ENCODE measurements at places on chromosomes 11 and 22.

DNA sequence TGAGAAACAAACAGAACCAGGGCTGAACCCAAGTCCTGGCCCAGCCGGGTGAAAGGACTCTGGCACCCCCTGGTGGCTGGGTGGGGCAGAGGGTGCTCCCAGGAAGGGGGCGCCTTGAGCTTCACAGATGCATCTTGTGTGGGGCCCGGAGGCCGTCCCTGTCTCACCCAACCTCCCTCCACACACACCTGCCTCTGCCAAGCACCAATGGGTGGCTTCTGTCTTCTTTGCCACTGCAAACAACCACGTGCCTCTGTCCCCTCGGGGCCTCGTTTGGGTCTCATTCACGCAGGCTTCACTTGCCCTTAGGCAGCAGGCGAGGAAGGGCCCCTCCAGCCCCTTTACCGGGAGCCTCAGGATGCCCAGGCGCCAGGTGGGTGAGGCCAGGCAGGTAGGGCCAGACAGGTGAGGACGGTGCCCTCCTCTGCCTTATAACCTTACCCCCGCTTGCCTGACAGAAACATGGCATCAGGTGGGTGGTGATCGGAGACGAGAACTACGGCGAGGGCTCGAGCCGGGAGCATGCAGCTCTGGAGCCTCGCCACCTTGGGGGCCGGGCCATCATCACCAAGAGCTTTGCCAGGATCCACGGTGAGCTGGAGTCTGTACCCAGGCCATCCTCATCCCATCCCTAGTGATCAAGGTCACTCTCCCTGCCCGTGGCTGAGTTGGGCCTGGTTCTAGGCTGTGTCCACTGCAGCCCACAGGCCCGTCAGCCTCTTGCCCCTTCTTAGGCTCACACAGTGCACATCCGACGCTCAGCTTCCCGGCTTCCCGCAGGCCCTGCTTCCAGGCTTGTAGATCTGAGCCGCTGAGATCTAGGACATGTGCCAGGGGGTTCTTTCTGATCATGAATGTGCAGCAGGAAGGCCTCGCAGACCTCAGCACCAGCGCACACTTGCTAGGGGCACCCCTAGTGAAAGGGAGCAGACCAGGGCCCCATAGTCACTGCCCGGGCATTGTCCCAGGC is 17.2 kb downstream of the POLR3H start:
- peak; percentile 56 for DNase-seq

- DNase-seq: no peak
These were observed 35.3 kb upstream of the FZD4 start for GRCh38 chr11:86990515-86990914.

GRCh38 chr11:19602406-19602805 is 110.2 kb upstream of the NAV2 start:
- DNase-seq: no peak

- DNase-seq: no peak
These were observed 21.2 kb upstream of the TRIM44 start for GRCh38 chr11:35641171-35641897.

DNA sequence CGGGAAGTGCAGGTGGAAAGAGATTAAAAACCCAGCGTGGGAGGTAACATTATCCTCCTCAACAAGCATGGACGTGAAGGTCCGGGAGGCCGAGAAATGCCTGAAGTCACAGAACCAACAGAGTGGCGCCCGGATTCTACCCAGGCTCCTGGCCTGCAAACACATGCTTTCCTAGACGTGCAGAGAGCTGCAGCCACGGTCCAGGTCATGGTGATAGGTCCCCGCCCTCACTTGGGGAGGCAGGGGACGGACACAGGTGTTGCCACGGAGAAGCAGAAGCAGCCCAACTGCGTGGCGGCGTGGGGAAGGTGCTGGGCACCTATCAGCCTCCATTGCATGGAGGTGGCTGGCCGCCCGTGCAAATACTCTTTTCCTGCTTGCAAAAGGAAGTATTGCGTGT is 148.8 kb downstream of the MPPED1 start:
- no peak for DNase-seq

DNA sequence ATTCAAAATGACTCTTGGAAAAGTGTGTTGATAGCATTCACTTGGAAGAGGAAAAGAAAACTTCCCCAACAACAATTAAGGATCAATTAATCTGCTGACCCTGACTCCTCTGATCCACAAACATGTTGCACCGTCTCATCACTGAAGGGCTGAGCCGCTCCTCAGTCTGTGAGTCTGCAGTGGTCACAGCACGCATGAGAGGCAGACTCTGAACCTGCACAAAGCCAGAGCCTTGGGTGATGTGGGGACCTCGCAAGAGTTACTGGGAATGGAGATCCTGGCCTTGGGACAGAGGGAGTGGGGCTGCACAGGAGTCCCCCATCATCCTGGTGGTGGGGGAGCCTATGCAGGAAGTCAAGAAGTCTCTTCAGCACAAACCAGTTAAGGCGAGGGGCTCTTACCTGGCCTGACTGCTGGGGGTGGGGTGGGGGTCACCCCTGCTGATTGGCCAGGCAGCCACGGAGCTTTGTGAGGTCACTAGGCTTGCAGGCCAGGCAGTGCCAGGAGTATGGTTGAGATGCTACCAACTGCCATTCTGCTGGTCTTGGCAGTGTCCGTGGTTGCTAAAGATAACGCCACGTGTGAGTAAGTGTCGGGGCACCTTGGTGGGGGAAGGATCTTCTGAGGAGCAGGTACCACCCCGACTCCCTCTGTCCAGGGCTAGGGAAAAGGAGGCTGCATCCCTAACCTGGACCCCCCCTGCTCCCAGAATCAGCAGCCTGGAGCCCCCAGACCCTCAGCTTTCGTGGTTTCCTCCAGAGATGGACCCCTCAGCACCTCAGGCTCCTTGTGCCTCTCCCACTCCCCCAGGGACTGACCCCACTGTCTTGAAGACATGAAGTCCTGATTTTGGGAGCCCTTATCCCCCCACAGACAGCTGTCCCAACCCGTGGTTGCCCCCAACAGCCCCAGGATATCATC is at the start of gene ACR:
TSS of gene ACR (plus strand) at position 477 of the 921 bp plus-strand sequence. CDS start at position 509, 32 bp downstream.
- DNase-seq: no peak

- no peak for DNase-seq
These were observed 4.9 kb downstream of the LMO1 start for GRCh38 chr11:8258784-8259183.

GRCh38 chr11:20474176-20474881 is 86.8 kb downstream of the PRMT3 start:
- DNase-seq: no peak

GRCh38 chr11:60334005-60334620 is 7.1 kb downstream of the MS4A6E start:
- peak; percentile 74 for DNase-seq

GRCh38 chr11:67286621-67287333 is 2.3 kb upstream of the ANKRD13D start:
- DNase-seq: no peak

- DNase-seq: no peak
These were observed 25.2 kb upstream of the MICALL1 start for GRCh38 chr22:37880668-37881440.

DNA sequence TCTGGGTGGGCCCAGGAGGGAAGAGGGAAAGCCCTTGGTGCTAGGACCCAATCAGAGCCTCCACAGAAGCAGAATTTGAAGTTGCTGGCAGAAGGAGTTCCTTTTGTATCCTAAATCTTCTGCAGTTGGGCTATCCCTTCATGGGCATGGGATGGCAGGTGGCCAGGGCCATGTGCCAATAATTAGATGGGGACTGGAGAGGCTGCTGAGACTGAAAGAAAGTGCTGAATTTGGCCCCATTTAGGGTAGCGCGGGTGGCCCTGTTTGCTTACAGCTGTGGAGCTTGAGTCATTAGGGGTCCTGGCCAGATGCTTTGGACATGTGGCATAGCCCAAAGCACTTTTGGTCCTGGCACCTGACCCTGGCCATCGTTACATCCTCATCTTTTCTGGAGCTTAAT is 27.1 kb downstream of the PARVA start:
- DNase-seq: no peak

DNA sequence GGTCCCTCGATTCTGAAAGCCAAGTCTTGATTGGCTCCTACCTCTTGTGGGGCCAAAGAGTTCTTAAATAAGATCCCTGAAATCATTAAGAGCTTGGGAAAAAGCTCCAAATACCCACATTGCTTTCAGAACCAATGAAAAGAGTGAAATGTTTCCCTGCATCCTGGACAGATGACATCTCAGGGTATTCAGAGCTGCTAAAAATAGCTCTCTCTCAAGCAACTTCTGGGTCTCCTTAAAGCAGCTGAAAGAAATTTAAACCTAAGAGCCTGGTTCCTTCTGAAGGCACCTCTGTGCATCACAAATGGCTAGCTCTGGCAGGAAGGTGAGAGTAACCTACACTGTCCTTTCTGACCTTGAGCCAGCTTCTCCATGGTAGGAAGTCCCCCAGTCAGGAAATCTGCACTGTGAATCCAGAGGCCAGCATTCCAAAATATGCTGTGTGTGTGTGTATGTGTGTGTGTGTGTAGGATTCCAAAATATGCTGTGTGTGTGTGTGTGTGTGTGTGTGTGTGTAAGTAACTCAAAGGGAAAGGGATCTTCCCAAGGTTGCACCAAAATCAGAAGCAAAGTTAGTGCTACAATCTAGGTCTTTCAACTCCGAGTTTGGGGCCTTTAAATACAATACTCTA is 50.1 kb downstream of the RELT start:
- no peak for DNase-seq

- no peak for DNase-seq
These were observed 2.8 kb upstream of the TAB1 start for GRCh38 chr22:39396797-39397195.

- no peak for DNase-seq
These were observed 56.9 kb upstream of the EIF3M start for GRCh38 chr11:32526760-32527159.

- DNase-seq: no peak
These were observed 12.1 kb upstream of the APOA1 start for GRCh38 chr11:116849486-116849885.

GRCh38 chr11:128686021-128686741 is 7.7 kb upstream of the FLI1 start:
- DNase-seq: no peak

DNA sequence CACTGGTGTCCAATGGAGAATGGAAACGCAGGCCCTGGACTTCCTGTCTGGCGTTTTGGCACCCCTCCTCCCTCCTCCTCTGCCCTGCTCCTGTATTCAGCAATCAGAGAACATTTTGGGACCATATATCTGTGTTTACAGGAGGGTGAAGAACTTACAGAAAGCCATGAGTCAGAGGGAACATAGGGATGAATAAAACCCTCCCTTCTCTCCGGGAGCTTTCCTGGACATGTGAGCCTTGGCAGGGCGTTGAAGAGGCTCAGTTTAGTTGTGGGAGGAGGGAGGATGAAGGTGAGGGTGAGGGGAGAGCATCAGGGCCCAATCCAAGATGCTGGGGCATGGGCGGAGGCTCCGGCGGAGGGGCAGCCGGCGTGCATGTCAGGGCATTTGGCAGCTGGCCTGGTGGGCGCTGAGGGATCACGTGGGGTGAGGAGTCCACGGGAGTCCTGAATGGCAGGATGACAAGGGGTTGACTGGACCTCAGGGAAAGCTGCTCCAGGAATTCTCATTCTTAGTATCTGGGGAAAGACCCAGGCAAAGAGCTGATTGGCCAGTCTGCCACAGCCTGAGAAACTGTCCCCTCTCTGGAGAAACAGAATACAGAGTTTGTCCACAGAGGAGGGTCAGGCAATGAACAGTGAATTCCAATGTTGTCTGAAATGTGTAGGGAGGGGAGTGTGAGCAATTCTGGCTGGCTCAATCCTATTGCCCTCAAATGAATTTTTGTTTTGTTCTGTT is 28.9 kb downstream of the MICAL2 start:
- DNase-seq: no peak

- peak; percentile 62 for DNase-seq
These were observed 24.0 kb downstream of the SLC43A1 start for GRCh38 chr11:57491371-57492061.

DNA sequence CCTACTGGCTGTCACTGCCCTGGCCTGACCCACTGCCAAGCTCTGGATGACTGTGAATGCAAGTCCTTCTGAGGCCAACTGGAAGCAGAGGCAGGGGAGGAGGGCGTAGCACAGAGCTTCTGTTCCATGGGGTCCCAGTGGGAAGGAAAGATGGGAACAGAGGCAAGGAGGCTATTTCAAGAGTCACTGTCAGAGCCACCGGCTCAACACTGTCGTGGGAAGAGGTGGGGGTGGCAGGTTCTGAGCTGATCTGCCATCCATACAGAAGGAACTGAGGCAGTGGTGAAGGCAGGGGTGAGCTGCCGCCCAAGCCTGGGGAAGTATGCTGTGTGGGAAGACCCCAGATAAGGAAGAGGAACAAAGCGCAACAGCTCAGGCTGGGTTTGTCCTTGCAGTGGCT is 54.7 kb downstream of the SGSM3 start:
- no peak for DNase-seq

DNA sequence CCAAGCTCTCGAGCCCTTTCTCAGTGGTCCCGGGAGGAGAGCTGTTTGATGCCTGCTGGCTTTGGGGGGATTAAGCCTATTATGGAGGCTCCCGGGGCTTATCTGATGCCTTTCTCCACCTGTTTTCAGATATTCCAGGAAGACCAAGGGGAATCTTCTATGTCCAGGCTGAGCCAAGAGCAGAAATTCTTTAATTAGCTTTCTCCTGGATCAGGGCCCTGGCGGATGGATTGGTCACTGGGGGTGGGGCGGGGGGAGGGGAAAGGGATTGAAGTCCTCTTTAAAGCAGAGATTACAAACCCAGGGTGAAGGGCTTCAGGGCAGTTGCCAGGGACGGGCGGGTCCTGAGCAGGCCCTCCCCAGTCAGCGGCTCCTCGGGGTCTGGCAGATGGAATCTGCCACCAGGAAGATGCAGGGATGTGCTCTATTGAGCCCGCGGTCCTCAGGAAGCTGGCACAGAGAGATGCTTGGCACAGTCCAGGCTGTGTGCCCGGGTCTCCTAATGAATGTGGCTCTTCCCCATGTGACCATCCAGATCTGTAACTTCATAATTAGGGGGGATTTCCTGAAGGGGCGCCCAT is 33.6 kb downstream of the MACROD1 start:
- no peak for DNase-seq

DNA sequence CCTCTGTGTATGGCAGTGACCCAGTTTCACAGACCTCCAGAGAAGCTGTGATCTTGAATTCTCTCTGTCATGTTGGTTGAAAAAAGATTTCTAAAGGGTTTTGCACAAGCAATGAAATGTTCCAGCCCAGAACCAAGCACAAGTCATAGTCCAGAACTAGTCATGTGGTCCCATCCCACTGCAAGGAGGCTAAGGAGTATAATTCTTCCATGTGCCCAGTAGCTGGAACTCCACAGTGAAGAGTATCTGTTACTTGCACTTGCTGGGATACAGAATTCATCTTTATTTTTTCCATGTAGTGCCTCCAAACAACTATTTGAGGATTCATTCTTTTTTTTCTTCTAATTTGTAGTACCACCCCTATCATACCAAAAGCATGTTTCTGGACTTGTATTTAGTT is 9.9 kb upstream of the MMP8 start:
- no peak for DNase-seq
